Ovary (tissue), 10 donors: ENCODE measurements at places on chromosomes 7 and 10.

DNA sequence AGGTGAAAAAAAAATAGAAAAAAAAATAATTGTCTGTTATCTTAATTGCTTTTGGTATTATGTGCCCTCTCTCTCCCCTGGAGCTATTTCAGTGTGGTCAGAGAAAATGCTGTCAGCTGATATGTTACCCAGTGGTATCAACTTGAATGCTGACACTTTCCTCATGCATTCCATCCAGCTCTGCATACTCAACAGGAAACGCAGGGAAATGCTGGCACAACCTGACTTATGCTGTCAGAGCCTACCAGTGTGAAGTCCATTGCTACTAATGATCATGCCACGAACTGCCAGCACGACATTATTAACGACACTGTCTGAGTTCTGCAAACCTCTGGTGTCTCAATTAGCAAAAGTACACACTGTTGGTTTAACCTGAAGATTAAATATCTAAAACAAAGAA is 182.8 kb downstream of the ZWINT start:
- no peak for DNase-seq

DNA sequence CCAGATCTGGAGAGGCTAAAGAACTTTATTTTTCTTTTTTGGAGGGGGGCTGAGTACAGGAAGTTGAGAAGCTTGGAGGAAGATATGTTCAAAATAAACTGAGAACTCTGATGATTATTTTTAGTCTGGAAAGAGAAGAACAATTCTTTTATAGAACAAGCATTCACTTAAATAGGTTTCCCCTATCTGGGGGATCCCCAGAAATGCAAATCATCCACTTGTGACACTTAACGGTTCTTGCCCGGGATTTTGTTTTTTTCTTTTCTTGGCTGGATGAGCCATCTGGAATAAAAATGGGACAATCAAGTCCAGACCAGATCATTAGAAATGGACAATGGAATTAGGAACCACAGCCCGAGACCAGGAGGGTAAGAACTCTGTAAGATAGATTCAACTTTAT is 95.9 kb upstream of the EGR2 start:
- DNase-seq = no peak

GRCh38 chr7:74324531-74325209 is 35.5 kb downstream of the CLIP2 start:
- DNase-seq = peak; percentile 61

DNA sequence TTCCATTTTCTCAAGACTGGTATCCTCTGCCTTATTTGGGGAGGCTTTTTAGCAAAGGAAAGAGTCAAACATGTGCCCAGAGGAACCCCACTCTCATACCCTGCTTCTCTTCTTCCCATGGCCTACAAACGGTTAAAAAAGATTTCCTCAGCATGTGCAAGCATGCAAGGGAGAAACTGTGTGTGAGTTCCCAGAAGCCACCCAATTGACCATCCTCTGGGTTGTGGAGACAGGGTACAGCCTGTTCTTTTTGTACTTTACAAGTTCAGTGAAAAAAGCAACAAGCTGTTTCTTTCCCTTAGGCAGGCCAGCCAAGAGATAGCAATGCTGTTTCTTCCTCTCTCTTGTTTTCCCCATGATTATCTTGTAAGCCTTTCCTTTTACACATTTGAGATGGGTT is 68.8 kb upstream of the MTPN start:
- no peak for DNase-seq

GRCh38 chr7:54546986-54547314 is 4.8 kb downstream of the VSTM2A start:
- DNase-seq = no peak

- DNase-seq = no peak
These were observed 60.8 kb downstream of the DLG5 start for GRCh38 chr10:77865580-77866324.

DNA sequence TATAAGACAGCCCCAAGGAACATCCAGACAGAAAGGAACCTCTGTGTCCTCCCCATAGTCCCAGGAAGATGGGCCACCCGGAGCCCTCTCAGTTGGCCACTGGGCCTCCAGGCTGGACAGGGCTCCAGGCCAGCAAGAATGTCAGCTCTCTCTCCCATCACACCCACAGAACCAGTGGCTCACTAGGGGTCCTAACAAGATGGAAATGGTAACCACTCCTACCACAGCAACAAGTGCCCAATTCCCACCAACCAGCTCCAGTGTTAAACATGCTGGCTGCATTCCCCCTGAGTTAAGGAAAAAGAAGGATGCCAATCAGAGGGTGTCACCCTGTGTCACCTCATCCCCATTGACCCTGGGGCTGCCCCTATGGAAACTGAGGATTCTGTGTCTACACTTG is 333.0 kb downstream of the GRID1 start:
- DNase-seq = no peak

GRCh38 chr10:79498291-79498829 is 14.0 kb upstream of the EIF5AL1 start:
- DNase-seq = no peak

- no peak for DNase-seq
These were observed 26.2 kb downstream of the PRKAR2B start for GRCh38 chr7:107070710-107071109.

GRCh38 chr10:96496281-96496925 is 17.3 kb downstream of the TLL2 start:
- DNase-seq = no peak

DNA sequence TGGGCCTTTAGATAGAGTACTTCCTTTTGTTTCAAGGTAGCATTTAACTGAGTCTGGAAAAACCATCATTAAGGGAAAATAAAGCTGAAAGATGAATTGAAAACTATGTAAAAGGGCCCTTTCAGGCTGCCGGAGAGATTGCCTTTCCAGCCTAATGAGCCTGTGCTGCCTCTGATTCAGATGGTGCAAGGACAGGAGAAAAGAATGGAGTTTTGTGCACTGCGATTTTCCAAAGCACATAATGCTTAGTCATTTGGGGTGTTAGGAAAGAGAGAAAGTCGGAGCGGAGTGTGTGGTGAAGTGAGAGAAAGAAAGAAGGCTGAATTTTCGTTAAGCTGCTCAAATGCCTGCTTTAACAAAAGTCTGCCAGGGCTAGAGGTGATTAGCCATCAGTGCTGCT is 259.7 kb downstream of the PAXIP1 start:
- no peak for DNase-seq

DNA sequence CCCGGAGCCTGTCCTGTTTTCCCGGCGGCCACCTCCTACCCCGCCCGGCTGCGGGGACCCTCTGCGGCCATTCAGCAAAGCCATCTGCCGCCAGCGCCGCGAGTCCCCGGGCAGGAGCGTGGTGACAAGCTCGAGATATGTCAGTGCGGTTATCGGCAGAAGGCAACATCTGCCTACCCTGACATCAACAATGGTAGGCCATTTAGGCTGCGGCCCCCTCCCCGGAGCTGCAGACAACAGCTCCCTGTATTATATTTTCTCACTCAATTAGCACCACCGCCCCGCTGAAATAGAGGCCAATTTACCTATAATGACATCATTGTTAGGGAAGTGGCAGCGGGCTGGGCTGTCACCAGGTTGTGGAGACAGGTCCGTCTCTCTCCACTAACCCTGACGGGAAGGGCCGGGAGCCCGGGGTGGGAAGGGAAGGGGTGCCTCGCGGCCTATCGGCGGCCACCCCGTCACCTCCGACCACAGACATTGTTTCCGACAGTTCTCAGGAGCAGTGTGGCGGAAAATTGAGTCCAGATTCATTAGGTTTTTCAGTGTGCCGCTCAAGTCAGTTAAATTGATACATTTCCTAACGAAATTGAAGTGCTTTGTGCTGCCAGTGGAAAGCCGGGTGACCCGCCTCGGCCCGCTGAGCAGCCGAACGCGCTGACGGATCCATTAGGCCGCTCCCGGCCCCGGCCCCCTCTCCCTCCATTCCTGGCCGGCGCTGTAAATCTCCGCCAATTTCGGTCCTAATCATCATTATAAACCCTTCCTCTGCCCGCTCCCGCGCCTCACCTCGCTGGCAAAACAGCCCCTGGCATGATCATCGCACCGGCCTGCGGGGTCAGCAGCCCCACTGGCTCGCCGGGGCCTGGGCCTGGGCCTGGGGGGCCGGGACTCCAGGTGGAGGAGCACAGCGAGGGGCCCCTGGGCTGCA is 43.0 kb downstream of the UNCX start:
- no peak for DNase-seq

GRCh38 chr7:81574723-81575326 is 195.0 kb downstream of the HGF start:
- DNase-seq = no peak

DNA sequence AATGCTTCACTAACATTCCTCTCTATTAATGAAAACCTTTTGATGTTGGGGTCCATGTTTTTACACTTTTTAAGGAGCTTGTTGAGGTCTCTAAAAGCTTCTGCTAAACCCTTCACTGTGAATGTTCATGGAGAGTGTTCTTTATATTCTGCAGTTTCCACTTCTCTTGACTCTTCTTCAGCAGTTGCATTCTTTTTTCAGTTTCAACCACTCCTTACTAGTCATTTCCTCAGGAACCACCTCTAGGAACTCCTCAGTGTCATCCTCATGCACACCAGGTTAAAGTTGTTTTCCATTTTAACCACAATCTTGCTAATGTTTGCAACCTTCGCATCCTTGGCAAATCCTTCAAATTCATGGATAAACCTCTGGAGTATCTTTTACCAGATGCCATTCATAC is 821.6 kb downstream of the ANKRD7 start:
- no peak for DNase-seq

- no peak for DNase-seq
These were observed 994 bp downstream of the SLC25A28 start for GRCh38 chr10:99619090-99619800.

- DNase-seq = no peak
These were observed 489.0 kb downstream of the GATA3 start for GRCh38 chr10:8543361-8544056.

GRCh38 chr10:84552478-84552877 is 224.1 kb downstream of the CCSER2 start:
- no peak for DNase-seq

- DNase-seq = no peak
These were observed 10.5 kb downstream of the MKLN1 start for GRCh38 chr7:131338173-131338572.

GRCh38 chr10:75187961-75188426 is 22.6 kb upstream of the VDAC2 start:
- DNase-seq = no peak

GRCh38 chr10:17021656-17022465 is 107.8 kb downstream of the CUBN start:
- no peak for DNase-seq

GRCh38 chr7:147279964-147280374 is 1163.4 kb downstream of the CNTNAP2 start:
- no peak for DNase-seq

DNA sequence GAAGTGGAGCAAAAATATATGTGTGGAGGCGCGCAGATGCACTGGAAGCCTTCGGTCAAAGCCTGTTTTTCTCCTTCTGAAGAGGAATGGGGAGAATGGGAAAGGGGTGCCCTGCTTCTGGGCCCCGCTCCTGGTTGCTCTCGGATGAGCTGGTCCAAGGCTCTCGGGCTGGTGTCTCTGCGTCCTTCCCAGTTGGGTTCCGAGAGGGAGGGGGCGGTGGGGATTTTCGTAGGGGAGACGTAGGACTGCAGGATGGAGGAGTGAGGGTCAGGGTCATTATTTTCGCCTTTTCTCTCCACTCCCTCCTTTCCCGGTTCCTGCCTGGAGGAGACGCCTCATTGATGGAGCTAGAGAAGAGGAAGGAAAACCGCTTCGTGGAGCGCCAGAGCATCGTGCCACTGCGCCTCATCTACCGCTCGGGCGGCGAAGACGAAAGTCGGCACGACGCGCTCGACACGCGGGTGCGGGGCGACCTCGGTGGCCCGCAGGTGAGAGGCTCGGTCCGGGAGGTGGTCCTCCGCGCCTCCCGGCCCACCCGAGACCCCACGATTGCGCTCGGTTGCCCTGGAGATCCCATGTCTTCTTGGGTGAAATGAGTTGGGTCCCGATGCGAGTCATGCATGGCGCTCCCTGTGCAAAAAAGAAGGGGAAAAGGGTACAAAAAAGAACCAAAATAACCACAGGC is 790 bp downstream of the ADAM22 start:
- DNase-seq = no peak

GRCh38 chr7:91162436-91162835 is 101.8 kb upstream of the FZD1 start:
- no peak for DNase-seq

- DNase-seq = no peak
These were observed 610.5 kb downstream of the ACTR3B start for GRCh38 chr7:153370092-153370491.

DNA sequence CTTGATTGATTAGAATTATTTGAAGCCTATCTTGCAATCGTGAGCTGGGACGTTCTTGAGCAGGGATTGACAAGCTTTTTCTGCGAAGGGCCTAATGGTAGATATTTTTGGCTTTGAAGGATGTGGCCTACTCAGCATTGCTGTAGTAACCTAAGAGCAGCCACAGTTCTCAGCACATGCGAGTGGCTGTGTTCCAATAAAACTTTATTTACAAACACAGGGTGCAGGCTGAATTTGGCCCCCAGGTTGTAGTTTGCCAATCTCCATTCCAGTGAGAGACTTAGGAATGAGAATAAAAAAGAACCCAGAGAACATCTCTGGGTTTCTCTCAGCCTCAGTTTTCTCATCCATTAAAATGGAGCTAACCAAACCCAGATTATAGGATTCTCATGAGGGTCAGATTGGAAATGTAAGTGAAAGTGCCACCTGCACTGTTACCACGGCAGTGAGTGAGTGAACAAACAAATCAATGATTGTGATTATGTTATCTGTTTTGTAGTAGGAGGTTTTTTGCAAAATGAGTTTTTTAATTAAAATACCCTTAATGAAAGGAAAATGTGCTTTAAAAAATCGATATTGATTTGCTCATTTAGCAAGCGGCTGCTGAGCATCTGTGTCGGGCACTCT is 664.0 kb downstream of the SDK1 start:
- no peak for DNase-seq

GRCh38 chr7:143117395-143117794 is 14.5 kb upstream of the PIP start:
- DNase-seq = no peak

GRCh38 chr7:1720326-1720725 is 50.2 kb downstream of the ELFN1 start:
- DNase-seq = no peak

- no peak for DNase-seq
These were observed 125.0 kb upstream of the PPP2R2D start for GRCh38 chr10:131775833-131776232.

GRCh38 chr7:121020989-121021969 is 32.8 kb downstream of the CPED1 start:
- DNase-seq = no peak

- DNase-seq = no peak
These were observed 45.6 kb downstream of the LBX1 start for GRCh38 chr10:101183458-101184183.

- DNase-seq = no peak
These were observed 69.5 kb upstream of the RSBN1L start for GRCh38 chr7:77626586-77627308.

- no peak for DNase-seq
These were observed 20.0 kb downstream of the IMPDH1 start for GRCh38 chr7:128389618-128390329.
